ENCODE measurements at places on chromosomes 2 and 18.

GRCh38 chr2:157468931-157469708 is 25.2 kb upstream of the CYTIP start:
- no peak for DNase-seq
- H3K27ac ChIP-seq = peak overlapping the region; percentile 95
- peak overlapping the region; percentile 55 for H3K4me3 ChIP-seq
- peaks cover 68% of the 10 kb centered on the region for H3K4me1 ChIP-seq

GRCh38 chr2:45184606-45185005 is 175.4 kb upstream of the SIX2 start:
- H3K4me3 ChIP-seq = no peak overlapping the region
- no peak for DNase-seq
- H3K27me3 ChIP-seq = peaks cover 38% of the 10 kb centered on the region
- H3K36me3 ChIP-seq = no peaks in the 10 kb centered on the region
- H3K4me1 ChIP-seq = no peaks in the 10 kb centered on the region

DNA sequence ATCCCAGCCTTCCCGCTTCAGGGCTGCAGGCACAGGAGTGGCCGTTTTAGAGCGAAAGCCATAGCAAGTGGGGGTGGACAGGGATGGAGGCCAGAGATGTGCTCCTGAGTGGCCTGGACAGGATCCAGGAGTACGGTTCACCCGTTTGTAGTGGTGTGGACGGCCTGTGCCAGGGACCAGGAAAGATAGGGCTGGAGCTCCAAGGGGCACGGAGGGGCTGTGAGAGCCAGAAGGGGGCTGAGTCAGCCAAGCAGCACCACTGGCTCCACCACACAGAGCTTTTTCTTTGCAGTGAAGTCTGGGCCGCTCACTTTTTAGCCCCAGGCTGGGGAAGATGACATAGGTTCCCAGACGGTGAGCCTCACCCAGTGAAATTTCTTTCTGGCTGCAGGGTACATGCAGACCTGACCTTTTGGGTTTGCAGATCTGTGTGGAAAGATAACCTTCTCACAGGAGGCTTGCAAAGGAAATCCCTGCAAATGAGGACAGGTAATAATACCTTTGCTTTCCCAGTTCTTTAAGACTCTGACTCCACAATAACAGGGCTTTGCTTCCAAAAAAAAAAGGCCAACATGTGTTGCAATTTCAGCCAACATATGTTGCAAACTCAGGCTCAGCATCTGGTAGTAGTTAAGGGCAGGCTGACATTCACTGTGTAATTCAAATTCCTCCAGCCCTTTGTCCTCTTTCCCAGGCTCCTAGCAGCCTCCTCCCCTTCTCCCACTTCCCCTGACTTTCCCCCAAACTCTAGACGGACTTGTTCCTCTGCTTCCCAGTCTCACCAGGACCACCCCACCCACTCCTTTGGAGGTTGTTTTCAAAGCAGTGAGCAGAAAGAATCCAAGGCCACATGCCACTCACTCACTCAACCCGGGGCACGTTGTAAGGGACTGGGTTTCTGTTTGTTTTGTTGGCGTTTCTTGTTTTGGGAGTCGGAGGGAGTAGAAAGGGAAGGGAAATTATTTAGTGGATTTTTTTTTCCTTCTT is 20.3 kb upstream of the LAPTM4A start:
- no peaks in the 10 kb centered on the region for H3K36me3 ChIP-seq
- no peak overlapping the region for H3K27ac ChIP-seq
- DNase-seq = no peak
- H3K27me3 ChIP-seq = peaks cover 8% of the 10 kb centered on the region
- H3K4me1 ChIP-seq = no peaks in the 10 kb centered on the region

GRCh38 chr2:158926478-158926948 is 41.9 kb upstream of the TANC1 start:
- H3K4me1 ChIP-seq = no peaks in the 10 kb centered on the region
- peaks cover 4% of the 10 kb centered on the region for H3K27me3 ChIP-seq
- peaks cover 15% of the 10 kb centered on the region for H3K36me3 ChIP-seq
- no peak for DNase-seq
- H3K27ac ChIP-seq = no peak overlapping the region

DNA sequence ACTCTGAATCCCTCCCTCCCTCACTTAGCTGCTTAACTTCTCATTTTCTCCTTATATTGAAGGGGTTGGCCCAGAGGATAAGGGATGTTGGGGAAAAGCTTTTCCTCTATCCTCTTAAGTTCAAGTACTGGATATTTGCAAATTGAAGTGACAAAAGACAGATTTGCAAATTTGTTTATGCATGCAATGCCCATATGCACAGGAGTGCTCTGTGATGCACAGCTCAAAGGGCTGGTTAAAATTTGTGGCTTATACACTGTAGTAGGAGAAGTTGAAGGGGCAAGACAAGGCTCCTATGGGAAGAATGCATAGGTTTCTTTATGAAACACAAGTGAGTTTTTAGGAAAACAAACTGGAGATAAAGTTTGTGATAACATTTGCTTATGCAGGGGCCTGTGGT is 8.4 kb upstream of the MSH6 start:
- H3K4me3 ChIP-seq = no peak overlapping the region
- H3K36me3 ChIP-seq = no peaks in the 10 kb centered on the region
- H3K27ac ChIP-seq = no peak overlapping the region
- no peak for DNase-seq
- no peaks in the 10 kb centered on the region for H3K4me1 ChIP-seq
- H3K27me3 ChIP-seq = no peaks in the 10 kb centered on the region

GRCh38 chr2:22329211-22330154 is 1055.5 kb upstream of the KLHL29 start:
- H3K27me3 ChIP-seq = no peaks in the 10 kb centered on the region
- H3K27ac ChIP-seq = no peak overlapping the region
- no peaks in the 10 kb centered on the region for H3K36me3 ChIP-seq
- H3K4me3 ChIP-seq = no peak overlapping the region
